ENCODE measurements at places on chromosomes 7 and 10.

- DNase-seq, result no peak
Measured at GRCh38 chr10:73333202-73333601, 25.5 kb downstream of the CFAP70 start.

DNA sequence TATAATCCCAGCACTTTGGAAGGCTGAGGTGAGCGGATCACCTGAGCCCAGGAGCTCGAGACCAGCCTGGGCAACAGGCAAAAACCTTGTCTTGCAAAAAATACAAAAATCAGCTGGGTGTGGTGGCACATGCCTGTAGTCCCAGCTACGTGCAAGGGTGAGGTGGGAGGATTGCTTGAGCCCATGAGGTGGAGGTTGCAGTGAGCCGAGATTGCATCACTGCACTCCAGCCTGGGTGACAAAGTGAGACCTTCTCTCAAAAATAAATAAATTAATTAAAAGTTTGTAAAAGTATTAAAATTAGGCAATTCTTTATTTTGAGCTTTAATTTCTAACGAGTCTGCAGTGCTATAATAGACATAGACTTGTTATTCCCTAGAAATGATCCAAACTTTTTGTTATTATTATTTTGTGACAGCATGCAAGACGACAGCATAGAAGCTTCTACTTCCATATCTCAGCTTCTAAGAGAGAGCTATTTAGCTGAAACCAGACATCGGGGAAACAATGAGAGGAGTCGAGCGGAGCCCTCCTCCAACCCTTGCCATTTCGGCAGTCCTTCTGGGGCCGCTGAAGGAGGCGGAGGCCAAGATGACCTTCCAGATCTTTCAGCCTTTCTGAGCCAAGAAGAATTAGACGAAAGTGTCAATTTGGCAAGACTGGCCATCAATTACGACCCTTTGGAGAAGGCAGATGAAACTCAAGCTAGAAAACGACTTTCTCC, 11.9 kb downstream of the MYPN start:
- DNase-seq, result no peak

GRCh38 chr10:80553436-80553835, 15.7 kb downstream of the SH2D4B start:
- no peak for DNase-seq

GRCh38 chr7:10116511-10116910, 857.2 kb upstream of the PHF14 start:
- DNase-seq, result no peak

DNA sequence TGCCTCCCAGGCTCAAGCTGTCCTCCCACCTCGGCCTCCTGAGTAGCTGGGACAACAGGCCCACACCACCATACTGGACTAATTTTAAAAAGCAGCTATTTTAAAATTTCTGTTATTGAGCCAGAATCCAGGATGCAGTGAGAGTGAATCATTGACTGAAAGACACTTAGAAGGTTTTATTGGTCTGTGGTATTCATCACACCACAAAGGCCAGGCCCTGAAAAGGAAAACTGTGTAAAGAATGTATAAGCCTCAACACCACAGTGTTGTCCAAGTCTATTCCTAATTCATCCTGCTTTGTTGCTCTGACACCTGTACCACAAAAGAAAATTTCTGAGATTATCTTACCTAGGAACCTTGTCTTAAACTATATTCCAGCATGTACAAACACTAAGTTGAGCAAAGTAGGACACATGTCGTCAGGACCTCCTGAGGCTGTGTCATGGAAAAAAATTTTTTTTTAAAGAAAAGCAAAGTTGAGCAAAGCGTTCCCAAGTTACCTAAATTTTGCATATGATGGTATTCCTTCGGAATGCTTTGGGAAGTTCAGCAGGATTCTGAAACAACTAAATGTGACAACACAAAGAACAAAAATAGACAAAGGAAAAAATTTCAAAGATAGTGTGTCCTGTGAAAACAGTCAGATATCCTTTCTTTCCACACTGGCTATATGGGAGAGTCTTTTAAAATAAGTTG, 129.6 kb upstream of the MKLN1 start:
- peak; percentile 53 for DNase-seq

DNA sequence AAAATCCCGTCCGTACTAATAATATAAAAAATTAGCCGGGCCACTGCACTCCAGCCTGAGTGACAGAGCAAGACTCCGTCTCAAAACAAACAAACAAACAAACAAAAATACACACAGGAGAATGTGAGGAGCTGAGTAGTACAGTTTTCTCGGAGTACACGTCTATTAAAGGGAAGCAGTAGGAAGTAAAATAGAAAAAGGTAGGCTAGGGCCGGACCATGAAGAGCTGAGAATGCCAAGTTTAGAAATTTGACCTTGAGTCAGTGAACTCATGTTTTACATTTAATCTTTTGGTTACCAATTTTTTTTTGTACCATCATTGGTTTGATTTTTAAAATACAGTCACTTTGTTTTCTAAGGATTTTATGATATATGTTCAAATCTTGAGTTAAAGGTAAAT, 64.1 kb downstream of the KAT6B start:
- DNase-seq, result no peak

DNA sequence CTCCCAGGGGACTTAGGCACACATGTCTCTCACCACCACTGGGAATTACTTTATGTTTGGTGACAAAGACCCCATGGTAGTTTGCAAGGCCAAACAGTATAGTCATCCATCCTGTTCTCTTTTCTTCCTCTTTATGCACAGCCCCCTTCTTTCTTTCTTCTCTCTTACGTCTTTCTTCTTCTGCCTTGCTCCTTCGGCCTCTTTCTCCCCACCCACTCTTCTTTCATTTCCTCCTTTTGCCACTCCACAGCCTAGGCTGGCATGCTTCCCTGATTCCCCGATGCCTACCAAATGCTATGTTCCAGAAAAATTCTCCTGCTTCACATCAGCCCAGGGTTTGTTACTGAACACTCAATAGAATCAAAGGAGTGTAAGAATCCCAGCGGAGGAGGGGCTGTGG, 62.4 kb upstream of the MKLN1 start:
- DNase-seq, result no peak

DNA sequence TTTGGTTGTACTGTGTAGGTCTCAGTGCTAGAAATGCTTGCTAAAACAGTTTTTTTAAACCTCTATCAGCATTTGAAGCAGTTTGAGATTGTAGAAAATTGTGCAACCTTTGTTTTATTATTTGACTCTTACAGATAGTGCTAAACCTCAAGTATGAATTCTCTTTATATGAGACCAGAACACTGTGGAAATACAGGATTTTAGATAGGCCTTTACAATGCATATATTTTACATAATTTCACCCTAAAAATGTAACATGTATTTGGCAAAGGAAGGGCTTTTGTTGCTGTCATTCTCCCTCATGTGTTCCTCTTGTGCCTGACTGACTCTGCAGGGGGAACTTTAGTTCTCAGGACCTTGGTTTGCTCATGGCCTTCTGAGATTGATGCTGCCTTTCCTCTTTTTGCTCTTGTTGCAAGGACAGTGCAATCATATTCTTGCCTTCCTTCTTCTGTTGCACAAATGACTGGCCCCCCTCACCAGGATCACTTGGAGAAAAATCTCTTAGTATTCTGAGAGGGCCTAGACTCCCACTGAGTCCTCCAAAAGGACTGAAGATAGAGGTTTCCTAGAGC, 188.7 kb downstream of the PPP1R9A start:
- no peak for DNase-seq

- DNase-seq, result no peak
Measured at GRCh38 chr7:81007051-81007450, 88.2 kb upstream of the SEMA3C start.

- DNase-seq, result no peak
Measured at GRCh38 chr7:47473499-47474210, 108.3 kb downstream of the TNS3 start.

GRCh38 chr7:27840313-27840712, 100.4 kb downstream of the TAX1BP1 start:
- no peak for DNase-seq

GRCh38 chr7:111129435-111129834, 38.5 kb downstream of the LRRN3 start:
- no peak for DNase-seq

DNA sequence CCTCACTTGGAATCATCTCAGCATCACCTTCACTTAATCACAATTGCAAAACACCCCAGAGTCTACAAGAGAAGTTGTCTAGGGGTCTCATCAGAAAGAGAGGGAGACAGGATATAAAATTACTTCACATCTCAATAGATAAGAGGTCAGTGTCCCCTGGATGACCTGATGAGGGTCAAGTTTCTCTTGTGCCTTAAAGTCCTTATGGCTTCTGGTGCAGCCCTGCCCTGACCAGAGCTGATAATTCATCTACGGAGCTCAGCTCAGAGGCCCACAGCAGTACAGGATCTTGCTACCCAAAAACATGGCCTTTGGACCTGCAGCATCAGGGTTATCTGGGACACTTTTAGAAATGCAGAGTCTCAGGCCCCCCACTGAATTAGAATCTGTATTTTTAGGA, 111.1 kb upstream of the GLI3 start:
- no peak for DNase-seq

DNA sequence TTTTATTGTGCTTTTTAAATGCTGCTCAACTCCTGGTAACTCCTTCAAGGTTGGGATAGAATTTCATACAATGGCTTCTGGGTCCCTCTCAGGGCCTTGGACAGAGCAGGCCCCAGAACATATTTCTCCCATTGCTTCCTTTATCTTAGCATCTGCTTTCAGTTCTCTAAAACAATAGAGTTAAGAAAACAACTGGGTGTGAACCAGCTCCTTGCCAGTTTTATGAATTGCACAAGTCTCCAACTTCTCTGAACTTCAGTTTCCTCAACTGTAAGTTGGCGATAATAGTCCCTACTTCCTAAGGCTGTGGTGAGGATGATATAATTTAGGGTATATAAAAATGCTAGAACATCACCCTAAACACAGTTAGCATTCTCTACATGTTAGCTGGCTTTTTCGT, 77.0 kb upstream of the INHBA start:
- no peak for DNase-seq

DNA sequence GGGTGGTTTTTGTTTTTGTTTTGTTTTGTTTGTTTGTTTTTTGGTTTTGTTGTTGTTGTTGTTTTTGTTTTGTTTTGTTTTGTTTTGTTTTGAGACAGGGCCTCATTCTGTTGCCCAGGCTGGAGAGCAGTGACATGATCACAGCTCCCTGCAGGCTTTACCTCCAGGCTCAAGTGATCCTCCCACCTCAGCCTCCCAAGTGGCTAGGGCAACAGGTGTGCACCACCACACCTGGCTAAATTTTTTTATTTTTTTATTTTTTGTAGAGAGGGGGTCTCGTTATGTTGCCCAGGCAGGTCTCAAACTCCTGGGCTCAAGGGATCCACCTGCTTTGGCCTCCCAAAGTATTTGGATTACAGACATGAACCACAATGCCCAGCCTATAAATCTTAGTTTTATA, 115.9 kb upstream of the NFE2L3 start:
- DNase-seq, result no peak

DNA sequence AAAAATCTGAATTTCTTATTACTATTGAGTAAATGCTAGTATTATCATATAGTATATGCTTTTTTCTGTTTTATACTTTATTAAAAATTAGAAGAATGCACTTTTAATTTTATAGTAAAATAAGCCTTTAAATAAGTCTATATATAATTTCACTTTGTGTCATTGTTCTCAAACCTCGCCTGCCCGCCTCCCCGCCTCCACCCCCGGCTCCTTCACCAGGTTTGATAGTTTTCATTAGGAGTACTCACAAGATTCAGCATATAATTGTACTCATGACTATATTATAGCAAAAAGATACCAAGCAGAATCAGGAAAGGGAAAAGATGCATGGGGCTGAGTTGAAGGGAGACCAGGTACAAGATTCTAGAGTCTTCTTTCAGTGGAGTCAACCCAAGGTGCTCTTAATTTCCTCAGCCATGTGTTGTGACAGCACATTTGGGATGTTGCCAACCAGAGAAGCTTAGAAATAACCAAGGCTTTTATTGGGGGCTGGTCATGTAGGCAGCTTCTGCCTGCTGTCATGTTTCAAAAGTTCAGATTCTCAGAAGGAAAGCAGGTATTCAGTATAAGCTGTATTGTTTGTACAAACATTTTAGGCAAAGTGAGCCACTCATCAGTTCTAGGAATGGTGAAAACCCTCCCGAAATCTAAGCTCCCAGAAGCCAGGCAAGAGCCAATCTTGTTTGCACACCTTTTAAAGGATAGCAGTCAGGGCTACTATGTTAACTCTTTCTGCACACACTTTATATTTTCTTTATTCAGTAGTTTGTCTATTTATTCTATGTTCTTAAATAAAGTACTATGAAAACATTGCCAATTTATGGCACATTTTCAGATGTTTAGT, 12.3 kb downstream of the NHLRC2 start:
- no peak for DNase-seq

DNA sequence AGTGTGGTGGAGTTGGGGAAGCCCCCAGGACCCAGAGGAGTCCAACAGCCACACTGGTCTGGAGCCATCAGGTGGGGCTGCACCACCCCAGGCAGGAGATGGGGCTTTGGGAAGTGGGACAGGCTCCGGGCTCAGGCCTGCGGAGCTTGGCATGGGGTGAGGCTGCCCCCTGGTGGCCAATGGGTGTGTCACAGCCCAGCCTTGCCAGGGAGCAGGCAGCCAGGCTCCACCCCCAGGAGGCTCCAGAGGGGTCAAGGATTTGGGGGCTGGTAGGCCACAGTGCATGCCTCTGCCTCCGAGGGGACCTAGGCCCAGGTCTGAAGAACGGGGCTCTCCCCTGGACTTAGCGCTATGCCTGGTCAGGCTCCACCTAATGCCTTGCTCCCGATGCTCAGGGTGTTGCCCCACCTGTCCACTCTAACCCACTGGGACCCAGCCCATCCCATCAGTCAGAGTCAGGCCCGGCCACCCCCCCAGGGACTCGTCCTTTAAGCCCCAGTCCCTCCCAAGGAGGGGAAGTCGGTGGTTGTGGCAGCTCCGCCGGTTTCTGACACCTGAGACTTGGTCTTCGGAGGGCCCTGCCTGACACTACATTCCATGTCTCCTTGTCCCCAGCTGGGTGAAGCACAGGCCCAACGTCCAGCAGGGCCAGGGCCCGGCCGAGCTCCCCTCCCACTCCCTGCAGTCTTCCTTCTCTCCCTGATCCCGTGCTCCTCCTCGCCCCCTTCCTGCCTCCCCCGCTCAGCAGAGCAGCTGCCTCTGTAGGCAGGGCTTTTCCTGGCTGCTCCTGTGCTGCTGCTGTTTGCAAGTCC, 11.3 kb upstream of the SAMD8 start:
- peak; percentile 59 for DNase-seq

DNA sequence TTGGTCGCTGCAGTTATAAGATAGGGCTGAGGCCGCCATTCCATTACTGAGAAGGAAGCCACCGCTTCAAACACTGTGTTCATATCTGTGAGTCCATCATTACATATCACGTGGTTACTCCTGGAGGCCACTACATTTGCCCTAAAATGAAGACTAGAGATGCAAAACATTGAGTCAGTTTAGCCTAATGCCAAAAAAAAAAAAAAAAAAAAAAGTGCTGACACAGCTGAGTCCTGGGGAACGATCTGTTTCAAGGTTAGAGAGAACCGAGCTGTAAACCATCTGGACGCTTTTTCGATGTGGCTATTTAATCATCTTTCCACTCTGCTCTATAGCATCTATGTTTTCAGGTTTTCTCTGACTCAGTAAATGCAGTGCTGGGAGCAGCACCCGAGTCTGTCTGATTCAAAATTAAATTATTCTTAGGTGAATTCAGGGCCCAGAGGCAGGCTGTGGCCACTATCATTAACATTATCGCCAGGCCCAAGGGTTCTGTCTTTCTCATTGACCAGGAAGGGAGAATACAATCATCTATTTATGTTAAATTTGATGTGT, 449.1 kb downstream of the PAXIP1 start:
- no peak for DNase-seq

GRCh38 chr7:44750921-44751571, 2.4 kb downstream of the ZMIZ2 start:
- no peak for DNase-seq

GRCh38 chr7:35866186-35866585, 65.3 kb downstream of the SEPTIN7 start:
- no peak for DNase-seq

- peak; percentile 29 for DNase-seq
Measured at GRCh38 chr10:77591238-77591880, 46.2 kb downstream of the KCNMA1 start.
